ENCODE measurements at places on chromosomes 2 and 18. TPM values are rescaled to one million over a fixed set of nuclear protein-coding genes. Genes with fewer than 3 reads are reported as not detected.

Gene NCKAP1
- polyA plus RNA-seq, result 126 TPM

Gene ANKRD29
- 67.2 TPM for polyA plus RNA-seq

DNA sequence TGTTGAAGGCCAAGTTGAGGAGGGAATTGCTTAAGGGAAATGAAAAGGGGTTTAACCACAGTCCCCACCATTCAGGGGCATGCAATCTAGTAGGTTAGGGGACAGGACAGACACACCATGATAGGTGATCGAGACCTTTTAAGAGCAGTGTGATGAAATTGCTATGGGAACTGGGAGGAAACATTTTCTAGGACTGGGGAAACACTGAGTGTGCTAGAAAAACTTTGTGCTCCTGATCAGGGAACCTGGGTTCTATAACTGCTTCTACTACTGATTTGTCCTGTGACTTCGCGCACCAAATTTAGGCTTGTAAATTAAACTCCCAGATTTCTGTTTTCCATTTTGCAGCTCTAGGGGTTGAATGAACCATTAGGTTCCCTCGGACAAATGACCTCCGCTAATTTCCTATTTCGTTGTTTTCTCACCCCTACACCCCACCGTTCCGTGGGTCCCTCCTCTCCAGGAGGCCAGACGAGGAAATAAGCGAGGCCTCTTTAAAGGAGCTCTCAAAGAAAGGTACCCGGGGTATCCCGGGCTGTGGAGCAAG lies 371 bp upstream of the LCLAT1 start:
- DNase-seq, result no peak

DNA sequence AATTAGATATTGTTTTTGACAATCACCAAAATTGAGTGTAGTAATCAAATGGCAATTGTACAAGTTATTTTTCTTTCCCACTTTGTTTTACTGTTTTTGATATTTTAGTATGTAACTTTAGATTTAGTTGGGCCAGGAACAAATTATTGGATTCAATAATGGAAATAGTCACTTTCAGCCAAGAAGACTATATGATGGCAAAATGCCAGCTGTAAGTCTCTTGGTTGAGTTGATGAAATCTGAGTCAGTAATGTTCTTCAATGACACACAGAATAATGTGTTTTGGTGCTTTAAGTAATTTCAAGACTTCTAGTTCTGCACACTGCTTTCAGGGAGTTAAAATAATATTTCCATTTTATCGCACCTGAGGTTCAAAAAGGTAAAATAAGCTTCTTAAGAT lies 2022.0 kb upstream of the CELF4 start:
- peak; percentile 31 for DNase-seq

DNA sequence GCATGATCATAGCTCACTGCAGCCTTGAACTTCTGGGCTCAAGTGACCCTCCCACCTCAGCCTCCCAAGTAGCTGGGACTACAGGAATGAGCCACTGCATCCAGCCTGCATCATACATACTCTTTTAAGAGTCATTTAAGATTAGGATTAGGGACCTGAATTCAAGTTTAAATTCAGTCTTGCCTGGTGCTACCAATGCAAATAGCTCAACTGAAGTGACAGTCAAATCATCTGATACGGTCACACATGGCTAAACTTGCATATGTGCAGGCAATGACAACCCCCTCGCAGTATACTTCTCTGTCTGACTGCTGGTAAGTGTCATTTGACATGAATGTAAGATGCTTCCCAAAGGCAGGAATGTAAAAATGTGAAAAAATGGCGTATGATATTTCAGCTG lies 31.8 kb upstream of the TMEM131 start:
- DNase-seq, result no peak

- DNase-seq, result no peak
Measured at GRCh38 chr2:10273215-10274175, 29.2 kb upstream of the HPCAL1 start.

DNA sequence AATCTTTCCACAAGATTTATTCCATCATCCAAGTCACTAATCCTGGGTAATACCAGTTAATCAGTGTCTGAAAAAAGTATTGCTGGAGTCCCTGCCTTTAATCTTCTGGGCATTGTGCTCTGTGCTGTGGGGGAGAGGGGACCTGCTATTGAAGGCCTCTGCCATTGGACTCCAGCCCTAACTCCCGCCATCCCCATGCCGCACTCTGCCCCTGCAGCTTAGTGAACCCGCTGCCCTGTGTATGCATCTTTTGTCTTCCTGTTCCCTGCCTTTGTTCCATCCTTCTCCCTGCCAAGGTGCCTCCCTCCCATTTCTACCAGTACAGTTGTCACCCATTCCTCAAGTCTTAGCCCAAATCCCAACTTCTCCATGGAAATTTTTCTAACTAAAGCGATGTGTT lies 113.8 kb upstream of the EPAS1 start:
- DNase-seq, result no peak

GRCh38 chr18:63329431-63330145 lies 10.0 kb upstream of the BCL2 start:
- DNase-seq, result no peak

- DNase-seq, result no peak
Measured at GRCh38 chr2:12051831-12052230, 305.4 kb downstream of the LPIN1 start.
